Cardiac muscle cell (in vitro differentiated cells and primary cell): ENCODE measurements at places on chromosomes 12 and 14.

GRCh38 chr14:69910871-69911270 lies 31.7 kb downstream of the SMOC1 start:
- no peak for DNase-seq

DNA sequence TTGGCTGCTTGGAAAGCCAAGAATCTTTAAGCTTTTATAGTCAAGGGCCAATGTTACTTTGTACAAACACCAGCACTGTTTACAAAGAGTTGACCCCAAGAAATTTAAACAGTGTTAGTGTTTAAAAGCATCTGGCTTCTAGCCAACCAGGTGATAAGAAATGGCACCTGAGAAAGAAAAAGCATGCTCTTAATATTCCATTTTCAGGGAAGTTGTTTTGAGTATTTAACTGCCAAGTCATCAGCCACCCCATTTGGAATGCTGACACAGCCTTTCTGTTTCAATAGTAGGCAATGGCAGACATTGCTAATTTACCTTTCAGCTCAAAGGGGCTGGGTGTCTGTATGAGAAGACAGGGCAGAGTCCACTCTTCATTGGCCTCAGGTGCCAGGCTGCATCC lies 3.7 kb upstream of the SLC35F4 start:
- DNase-seq: no peak

GRCh38 chr12:92604786-92605185 lies 98.0 kb upstream of the PLEKHG7 start:
- no peak for DNase-seq

- DNase-seq: no peak
Measured at GRCh38 chr14:60630129-60630528, 19.1 kb downstream of the SIX1 start.

DNA sequence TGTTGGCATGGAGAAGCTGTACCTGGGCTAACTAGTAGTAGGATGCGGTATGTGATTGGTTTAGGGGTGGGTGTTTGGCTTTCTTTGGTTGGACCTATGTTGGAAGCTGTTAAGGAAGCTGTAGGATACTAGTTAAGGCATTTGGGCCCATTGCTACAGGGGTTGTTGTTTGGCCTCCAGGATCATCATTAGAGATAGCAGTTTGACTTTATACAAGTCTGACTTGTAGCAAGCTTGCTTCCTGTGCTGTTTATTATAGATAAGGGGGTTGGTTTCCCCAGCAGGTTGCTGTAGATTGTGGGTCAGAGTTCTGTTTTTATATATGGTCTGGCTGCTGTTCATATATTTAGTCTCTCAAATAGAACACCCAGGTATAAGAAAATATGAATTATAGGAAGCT lies 1.4 kb upstream of the PRIM1 start:
- no peak for DNase-seq
